ENCODE measurements at places on chromosomes 6 and 20. TPM values are rescaled to one million over a fixed set of nuclear protein-coding genes. Genes with fewer than 3 reads are reported as not detected.
A peak's percentile ranks its signal among the peaks of the same experiment; 100 is the strongest.

DNA sequence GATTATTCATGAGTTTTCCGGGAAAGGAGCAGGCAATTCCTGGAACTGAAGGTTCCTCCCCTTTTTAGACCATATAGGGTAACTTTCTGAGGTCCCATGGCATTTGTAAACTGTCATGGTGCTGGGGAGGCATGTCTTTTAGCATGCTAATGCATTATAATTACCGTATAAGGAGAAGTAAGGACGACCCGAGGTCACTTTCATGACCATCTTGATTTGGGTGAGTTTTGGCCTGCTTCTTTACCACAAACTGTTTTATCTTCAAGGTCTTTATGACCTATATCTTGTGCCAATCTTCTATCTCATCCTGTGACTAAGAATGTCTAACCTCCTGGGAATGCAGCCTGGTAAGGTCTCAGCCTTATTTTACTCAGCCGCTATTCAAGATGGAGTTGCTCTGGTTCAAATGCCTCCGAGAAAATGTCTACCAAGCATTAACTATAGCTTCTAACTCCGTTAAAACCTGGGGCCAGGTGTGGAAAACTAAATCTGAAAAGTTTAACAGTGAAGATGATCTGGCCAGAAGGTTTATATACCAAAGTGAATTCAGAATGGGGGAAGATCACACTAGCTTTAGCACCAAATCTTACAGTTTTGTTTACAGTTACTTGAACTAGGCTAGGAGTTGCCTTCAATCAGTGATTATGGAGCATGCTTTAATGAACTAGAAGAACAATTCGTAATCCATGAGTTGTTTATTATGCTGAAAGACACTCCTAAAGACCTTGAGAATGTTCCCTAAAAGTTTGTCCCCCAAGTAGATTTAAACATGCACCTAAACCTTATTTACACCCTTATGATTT is 80.0 kb upstream of the TOP1 start:
- no peak for DNase-seq
- peaks cover 6% of the 10 kb centered on the region for H3K4me1 ChIP-seq
- H3K27ac ChIP-seq: no peak overlapping the region
- H3K27me3 ChIP-seq: peaks cover 13% of the 10 kb centered on the region
- no peak overlapping the region for H3K4me3 ChIP-seq
- H3K36me3 ChIP-seq: no peaks in the 10 kb centered on the region

- no peaks in the 10 kb centered on the region for H3K27me3 ChIP-seq
- no peak for DNase-seq
- H3K4me1 ChIP-seq: no peaks in the 10 kb centered on the region
- no peak overlapping the region for H3K4me3 ChIP-seq
- H3K36me3 ChIP-seq: no peaks in the 10 kb centered on the region
- H3K27ac ChIP-seq: peak overlapping the region; percentile 29
Measured at GRCh38 chr20:10863337-10864060, 189.7 kb upstream of the JAG1 start.

DNA sequence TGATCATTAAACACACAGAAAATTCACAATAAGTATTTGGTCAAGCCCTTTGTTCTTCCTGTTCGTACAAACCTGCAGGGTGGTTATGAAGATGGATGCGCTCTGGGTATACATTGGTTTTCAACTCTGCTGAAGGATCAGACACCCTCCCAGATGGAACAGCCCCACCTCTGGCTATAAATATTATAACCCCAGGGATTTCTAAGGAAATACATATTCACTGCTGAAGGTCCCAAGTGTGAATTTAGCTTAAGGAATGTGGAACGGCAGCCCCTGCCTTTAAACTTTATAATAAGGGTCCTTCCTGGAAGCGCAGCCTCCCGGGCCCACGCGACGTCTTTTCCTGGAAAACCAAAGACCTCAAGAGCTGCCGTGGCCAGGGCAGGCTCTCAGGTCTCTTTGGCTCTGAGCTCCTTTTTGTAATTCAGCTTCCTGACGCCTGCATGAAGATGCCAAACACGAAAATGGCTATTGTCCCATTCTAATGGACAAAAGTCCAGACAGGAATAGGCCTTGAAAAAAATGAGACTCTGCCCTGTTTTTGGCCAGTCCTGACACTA is 172.4 kb upstream of the SSTR4 start:
- H3K4me1 ChIP-seq: no peaks in the 10 kb centered on the region
- no peak overlapping the region for H3K4me3 ChIP-seq
- no peak overlapping the region for H3K27ac ChIP-seq

DNA sequence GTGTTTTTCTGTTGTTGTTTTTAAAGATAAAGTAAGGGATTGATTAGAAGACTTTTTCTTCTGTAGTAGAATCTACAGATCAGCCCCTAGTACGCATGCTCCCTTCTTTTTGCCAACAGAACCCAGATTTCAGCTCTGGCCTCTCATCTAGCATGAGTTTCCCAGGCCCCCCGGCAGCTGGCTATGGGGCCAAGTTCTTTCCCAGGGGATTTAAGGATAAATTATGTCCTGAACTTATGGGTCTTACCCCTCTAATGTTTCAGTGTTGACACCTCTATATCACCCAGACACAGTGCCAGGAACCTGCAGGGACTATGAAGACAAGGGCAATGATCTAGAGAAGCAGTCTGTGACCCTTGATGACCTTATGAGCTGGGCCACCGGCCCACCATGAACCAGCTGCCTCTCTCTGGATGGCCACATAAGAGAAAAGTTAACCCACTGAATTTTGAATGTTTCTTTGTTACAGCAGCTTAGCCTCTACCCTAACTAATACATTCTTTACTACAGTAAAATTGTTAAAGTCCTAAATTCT is 150.5 kb downstream of the UNC5CL start:
- DNase-seq: no peak
- H3K27ac ChIP-seq: no peak overlapping the region
- H3K4me3 ChIP-seq: no peak overlapping the region
- H3K36me3 ChIP-seq: no peaks in the 10 kb centered on the region
- peaks cover 17% of the 10 kb centered on the region for H3K27me3 ChIP-seq

GRCh38 chr20:61801857-61802442 is 263.7 kb downstream of the TAF4 start:
- no peak overlapping the region for H3K4me3 ChIP-seq
- no peak for DNase-seq

DNA sequence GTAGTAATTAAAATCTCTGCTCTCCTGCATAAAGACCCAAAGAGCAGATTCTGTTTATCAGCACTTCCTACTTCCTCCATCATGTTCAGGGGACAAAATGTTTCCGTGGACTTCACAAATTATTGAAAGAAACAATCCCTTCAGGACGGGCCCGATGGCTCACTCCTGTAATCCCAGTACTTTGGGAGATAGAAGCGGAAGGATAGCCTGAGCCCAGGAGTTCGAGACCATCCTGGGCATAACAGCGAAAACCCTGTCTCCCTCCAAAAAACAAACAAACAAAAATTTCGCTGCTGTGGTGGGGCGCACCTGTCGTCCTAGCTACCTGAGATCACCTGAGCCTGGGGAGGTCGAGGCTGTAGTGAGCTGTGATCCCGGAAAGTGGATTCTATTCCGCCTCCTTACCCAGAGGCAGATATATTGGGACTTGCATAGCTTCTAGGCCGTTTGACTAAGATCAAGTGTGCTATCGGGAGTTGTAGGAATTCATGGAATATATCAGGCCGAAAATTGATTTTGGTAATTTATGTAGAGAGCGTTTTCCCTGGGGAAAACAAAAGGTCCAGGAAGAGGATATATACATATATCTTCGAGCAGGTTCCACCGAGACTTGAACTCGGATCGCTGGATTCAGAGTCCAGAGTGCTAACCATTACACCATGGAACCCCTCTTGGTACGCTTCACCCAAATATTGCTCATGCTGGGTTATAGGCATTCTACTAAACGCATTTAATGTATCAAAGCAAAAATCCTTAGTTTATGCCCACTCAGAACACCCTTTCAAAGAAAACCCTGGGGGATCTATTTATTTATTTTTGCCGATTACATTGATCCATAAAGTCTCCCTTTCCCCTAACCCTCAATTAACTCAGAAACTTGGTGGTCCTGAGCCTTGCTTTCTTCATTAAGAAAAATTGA is 74.5 kb upstream of the ZNF184 start:
- H3K4me1 ChIP-seq: peaks cover 39% of the 10 kb centered on the region
- H3K27ac ChIP-seq: no peak overlapping the region
- H3K4me3 ChIP-seq: peak overlapping the region; percentile 64
- peak; percentile 37 for DNase-seq

- peaks cover 21% of the 10 kb centered on the region for H3K4me1 ChIP-seq
- peak overlapping the region; percentile 69 for H3K4me3 ChIP-seq
- H3K36me3 ChIP-seq: peaks cover 4% of the 10 kb centered on the region
Measured at GRCh38 chr6:43508481-43509141, 1.5 kb downstream of the LRRC73 start.

DNA sequence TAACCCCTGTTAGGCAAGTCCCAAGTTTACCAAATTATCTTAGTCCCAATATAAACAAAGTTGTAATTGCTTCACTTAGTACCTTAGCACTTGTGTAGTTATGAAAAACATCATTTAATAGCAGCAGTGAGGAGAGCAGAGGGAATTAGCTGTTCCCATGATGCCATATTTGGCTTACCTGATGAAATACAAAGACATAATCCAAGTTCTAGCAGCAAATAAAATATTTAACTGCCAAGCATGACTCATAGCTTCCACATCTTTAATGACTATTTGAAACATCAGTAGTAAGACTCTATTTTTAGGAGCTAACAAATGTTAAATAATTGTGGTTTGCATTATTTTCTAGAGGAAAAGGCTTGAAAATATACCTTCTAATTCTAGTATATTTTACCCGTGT is 94.0 kb upstream of the MCHR2 start:
- H3K27ac ChIP-seq: no peak overlapping the region
- no peak overlapping the region for H3K4me3 ChIP-seq
- DNase-seq: no peak
- peaks cover 5% of the 10 kb centered on the region for H3K27me3 ChIP-seq
- H3K4me1 ChIP-seq: no peaks in the 10 kb centered on the region
- no peaks in the 10 kb centered on the region for H3K36me3 ChIP-seq

- no peak overlapping the region for H3K27ac ChIP-seq
- H3K36me3 ChIP-seq: peaks cover 10% of the 10 kb centered on the region
- H3K27me3 ChIP-seq: peaks cover 24% of the 10 kb centered on the region
- no peak overlapping the region for H3K4me3 ChIP-seq
- peaks cover 8% of the 10 kb centered on the region for H3K4me1 ChIP-seq
Measured at GRCh38 chr6:15800841-15801617, 138.2 kb upstream of the DTNBP1 start.

GRCh38 chr20:3431109-3431508 is 23.6 kb upstream of the DNAAF9 start:
- no peak overlapping the region for H3K27ac ChIP-seq
- H3K4me3 ChIP-seq: no peak overlapping the region
- no peak for DNase-seq
- H3K27me3 ChIP-seq: peaks cover 33% of the 10 kb centered on the region
- no peaks in the 10 kb centered on the region for H3K4me1 ChIP-seq

GRCh38 chr20:52895701-52896100 is 76.5 kb upstream of the TSHZ2 start:
- no peak overlapping the region for H3K27ac ChIP-seq
- H3K4me3 ChIP-seq: no peak overlapping the region
- peaks cover 7% of the 10 kb centered on the region for H3K27me3 ChIP-seq
- no peaks in the 10 kb centered on the region for H3K36me3 ChIP-seq
- no peak for DNase-seq

DNA sequence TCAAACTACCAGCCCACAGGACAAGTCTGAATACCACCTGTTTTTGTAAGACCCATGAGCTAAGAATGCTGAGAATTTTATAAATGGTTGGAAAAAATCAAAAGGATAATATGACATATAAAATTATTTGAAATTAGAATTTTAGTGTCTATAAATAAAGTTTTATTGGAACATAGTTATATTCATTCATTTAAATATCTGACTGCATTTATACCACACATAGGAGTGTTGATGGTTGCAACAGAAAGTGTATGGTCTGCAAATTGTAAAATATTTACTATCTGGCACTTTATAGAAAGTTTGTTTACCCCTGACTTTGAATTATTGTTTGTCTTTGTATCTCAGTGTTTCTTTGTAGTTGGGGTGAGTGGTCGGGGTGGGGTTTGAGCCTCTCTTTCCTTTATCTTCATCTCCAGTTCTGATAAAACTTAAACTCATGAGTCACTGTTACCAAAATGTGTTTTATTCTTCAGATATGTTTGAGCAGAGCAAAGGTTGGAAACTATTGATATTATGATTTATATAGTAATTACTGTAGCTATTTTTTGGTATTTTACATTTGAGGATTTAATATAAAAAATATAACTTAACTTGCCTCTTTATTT is 55.5 kb downstream of the CD2AP start:
- DNase-seq: no peak
- H3K36me3 ChIP-seq: peaks cover 2% of the 10 kb centered on the region
- peaks cover 10% of the 10 kb centered on the region for H3K4me1 ChIP-seq
- no peaks in the 10 kb centered on the region for H3K27me3 ChIP-seq
- H3K27ac ChIP-seq: no peak overlapping the region

GRCh38 chr6:143346004-143346403 is 104.5 kb downstream of the ADAT2 start:
- DNase-seq: no peak
- H3K27me3 ChIP-seq: peaks cover 10% of the 10 kb centered on the region
- H3K36me3 ChIP-seq: no peaks in the 10 kb centered on the region
- no peaks in the 10 kb centered on the region for H3K4me1 ChIP-seq
- H3K4me3 ChIP-seq: no peak overlapping the region

- DNase-seq: no peak
- no peaks in the 10 kb centered on the region for H3K36me3 ChIP-seq
- H3K4me1 ChIP-seq: peaks cover 11% of the 10 kb centered on the region
- no peak overlapping the region for H3K4me3 ChIP-seq
Measured at GRCh38 chr6:13380761-13381160, 52.4 kb upstream of the TBC1D7 start.

- peaks cover 9% of the 10 kb centered on the region for H3K4me1 ChIP-seq
- no peaks in the 10 kb centered on the region for H3K27me3 ChIP-seq
- DNase-seq: no peak
- H3K4me3 ChIP-seq: peak overlapping the region; percentile 0
- H3K36me3 ChIP-seq: no peaks in the 10 kb centered on the region
- peak overlapping the region; percentile 31 for H3K27ac ChIP-seq
Measured at GRCh38 chr6:88641178-88641903, 322.1 kb downstream of the RNGTT start.

DNA sequence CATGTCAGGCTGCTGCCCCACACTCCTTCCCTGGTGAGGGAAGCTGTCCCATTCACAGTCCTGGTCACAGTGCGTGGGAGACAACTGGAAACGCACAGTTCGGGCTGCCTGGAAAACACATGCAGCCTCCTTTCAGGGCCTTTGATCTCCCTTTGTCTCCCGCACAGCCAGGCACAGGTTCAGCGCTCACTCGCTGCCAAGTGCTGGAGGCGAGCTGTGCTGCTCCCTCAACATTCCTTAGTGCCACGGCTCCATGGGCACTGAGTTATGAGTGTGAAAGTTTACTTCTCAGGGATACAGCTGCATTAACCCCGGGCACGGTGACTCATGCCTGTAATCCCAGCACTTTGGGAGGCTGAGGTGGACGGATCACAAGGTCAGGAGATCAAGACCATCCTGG is 9.1 kb downstream of the YTHDF1 start:
- no peak for DNase-seq
- H3K27me3 ChIP-seq: no peaks in the 10 kb centered on the region
- H3K4me1 ChIP-seq: peaks cover 22% of the 10 kb centered on the region
- peaks cover 27% of the 10 kb centered on the region for H3K36me3 ChIP-seq
- H3K27ac ChIP-seq: no peak overlapping the region

GRCh38 chr6:149271348-149272340 is 45.9 kb upstream of the TAB2 start:
- H3K4me1 ChIP-seq: peaks cover 50% of the 10 kb centered on the region
- peaks cover 2% of the 10 kb centered on the region for H3K36me3 ChIP-seq
- peak overlapping the region; percentile 83 for H3K27ac ChIP-seq

Gene KHDRBS2
- not detected for total RNA-seq

Gene LATS1
- 24.0 TPM for total RNA-seq

Gene BMP6
- total RNA-seq: 2.2 TPM

Gene TSBP1
- total RNA-seq: not detected

Gene NRN1
- total RNA-seq: 3.3 TPM

Gene RSPH3
- 6.3 TPM for total RNA-seq

Gene FKBP1C
- total RNA-seq: 2.5 TPM

Gene CRIP3
- total RNA-seq: 0.90 TPM

Gene LY86
- 0.39 TPM for total RNA-seq

Gene PHACTR1
- total RNA-seq: 0.16 TPM

Data from activated T-cell treated with anti-CD3 and anti-CD28 coated beads, Interleukin-2, amount 50 U/mL, for 72 hours (primary cell).